A172 (cell line): ENCODE measurements at places on chromosomes 5 and 9. TPM values are rescaled to one million over a fixed set of nuclear protein-coding genes. Genes with fewer than 3 reads are reported as not detected.
A peak's percentile ranks its signal among the peaks of the same experiment; 100 is the strongest.

- DNase-seq, result no peak
Observed at GRCh38 chr5:170263906-170264305, 31.1 kb downstream of the C5orf58 start.

GRCh38 chr5:176790941-176791340 lies 19.4 kb upstream of the UNC5A start:
- no peak for DNase-seq

DNA sequence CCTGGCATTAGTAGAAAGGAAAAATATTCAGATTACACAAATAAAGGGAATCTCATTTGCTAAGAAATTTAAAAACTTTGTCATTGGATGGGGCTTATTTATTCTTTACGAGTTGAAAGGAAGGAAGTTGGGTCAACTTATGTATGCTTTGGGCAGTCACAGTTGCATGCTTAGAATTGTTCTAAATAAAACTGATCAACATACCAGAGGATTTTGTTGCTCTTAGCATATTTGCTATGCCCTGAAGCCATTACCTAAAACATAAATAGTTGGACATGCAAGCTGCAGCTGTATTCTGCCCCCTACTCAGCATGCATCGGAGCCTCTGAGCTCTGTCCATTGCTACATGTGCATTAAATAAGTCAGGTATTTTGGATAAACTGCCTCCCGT lies 172.7 kb upstream of the MEF2C start:
- DNase-seq, result no peak

GRCh38 chr9:137044502-137045177 lies 1.3 kb downstream of the NPDC1 start:
- DNase-seq, result peak; percentile 66

DNA sequence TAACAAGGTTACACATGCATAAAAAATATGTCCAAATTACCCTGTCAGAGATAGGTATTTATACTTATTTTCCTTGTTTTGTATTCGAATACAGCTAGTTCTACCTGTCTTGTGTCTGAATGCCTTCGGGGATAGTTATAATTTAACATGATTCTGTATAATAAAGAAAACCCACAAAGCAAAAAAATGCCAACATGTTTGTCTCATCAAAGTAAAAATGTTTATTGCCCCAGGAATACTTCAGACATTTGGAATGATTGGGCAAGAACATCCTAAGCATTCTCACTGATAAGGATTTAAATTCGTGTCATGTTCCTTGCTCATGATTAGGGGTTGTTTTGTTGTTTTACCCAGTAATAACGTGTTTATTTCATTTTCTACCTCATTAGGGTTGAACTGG lies 74.5 kb downstream of the DOCK8 start:
- DNase-seq, result no peak

GRCh38 chr9:38413283-38413682 lies 11.0 kb downstream of the IGFBPL1 start:
- DNase-seq, result no peak

DNA sequence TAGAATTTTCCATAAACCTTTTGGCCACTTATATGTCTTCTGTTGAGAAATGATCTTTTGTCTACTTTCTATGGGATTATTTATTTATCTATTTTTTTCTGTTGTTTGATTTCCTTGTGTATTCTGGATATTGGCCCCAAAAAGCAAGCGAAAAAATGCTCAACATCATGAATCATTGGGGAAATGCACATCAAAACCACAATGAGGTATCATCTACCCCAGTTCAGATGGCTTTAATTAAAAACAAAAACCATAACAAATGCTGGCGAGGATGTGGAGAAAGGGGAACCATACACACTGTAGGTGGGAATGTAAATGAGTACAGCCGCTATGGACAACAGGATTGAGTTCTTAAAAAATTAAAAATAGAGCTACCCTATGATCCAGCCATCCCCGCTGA lies 125.0 kb upstream of the LPCAT1 start:
- no peak for DNase-seq

DNA sequence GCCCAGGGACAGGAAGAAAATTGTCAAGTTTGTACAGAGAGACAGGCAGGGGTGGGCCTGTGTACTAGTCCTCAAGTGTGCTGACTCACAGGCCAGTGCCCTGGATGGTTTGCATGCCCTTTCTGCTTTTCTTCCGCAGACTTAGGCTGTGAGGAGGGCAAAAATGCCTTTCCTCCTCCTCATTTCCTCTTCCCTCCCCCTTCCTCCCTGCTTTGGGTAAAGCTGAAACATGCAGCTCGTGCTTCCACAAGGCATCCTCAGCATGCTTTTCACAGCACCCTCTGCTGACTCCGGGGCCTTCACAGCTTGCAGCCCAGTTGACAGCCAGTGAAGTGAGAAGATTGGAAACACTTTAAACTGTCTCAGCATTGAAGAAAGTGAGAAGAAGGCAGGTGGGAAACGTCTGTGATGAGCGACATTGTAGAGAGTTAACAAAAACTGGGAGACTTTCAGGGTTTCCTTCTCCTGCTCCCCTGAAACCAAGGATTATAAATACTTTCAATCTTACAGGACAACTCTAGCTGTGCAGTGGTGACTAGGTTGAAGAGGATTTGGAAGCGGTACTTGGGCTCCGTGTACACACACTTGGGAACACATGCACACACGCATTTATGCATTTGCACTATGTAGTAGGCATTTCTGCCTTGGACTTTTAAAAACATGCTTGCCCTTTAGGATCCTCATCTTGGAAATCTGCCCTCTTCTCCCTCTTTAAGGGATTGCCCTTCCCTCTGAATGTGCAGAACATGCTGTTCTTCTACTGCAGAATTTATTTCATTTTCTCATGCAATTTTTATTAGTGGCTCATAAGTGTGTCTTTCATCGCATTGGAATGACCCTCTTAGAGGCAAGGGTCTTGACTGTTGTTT lies 138.8 kb downstream of the GRIA1 start:
- DNase-seq, result peak; percentile 99

- no peak for DNase-seq
Observed at GRCh38 chr5:32690153-32690552, 21.0 kb upstream of the NPR3 start.

DNA sequence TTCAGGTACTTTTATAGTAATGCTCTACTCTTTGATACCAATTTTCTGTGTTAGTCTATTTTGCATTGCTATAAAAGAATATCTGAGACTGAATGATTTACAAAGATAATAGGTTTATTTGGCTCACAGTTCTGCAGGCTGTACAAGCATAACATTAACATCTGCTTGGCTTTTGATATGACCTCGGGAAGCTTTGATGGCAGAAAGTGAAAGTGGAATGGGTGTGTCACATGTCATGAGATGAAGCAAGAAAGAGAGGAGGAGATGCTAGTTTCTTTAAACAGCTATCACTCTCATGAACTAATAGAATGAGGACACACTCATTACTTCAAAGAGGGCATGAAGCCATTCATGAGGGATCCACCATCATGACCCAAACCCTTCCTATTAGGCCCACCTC lies 270.9 kb upstream of the IL12B start:
- no peak for DNase-seq

GRCh38 chr9:12972608-12973589 lies 198.1 kb downstream of the LURAP1L start:
- no peak for DNase-seq

DNA sequence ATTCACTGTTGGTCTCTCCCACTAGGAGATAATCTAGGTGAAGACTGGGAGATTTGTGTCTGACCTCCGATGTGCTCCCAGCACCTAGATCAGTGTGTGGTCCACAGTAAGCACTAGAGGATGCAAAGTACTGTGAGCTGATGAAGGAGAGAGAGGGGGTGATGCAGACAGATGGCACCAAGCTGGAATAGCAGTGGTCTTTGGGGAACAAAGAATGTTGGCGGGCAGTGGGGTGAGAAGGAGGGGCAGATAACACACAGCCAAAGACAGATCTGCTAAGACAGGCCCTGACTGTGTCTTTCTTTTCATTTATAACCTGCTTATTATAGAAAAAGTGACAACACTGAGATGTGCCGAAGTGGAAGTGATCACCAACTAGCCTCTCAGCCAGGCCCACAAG lies 37.5 kb downstream of the ERGIC1 start:
- no peak for DNase-seq

GRCh38 chr5:65061974-65062353 lies 293.2 kb downstream of the CWC27 start:
- DNase-seq, result no peak

ODF2 gene
- total RNA-seq, result 44.7 and 55.7 TPM in 2 replicates

PCDHAC2 gene
- total RNA-seq, result 3.2 and 5.1 TPM in 2 replicates

HTR1A gene
- total RNA-seq, result not detected in 2 replicates

UBLCP1 gene
- 51.5 and 59.8 TPM in 2 replicates for total RNA-seq

FAM120A gene
- 57.1 and 65.1 TPM in 2 replicates for total RNA-seq

DNAH5 gene
- total RNA-seq, result 2.1 and 2.2 TPM in 2 replicates

SLC4A9 gene
- total RNA-seq, result not detected in 2 replicates

SLC1A1 gene
- 1.7 TPM in 2 replicates for total RNA-seq

SLCO6A1 gene
- not detected in 2 replicates for total RNA-seq

GRHPR gene
- 127 and 165 TPM in 2 replicates for total RNA-seq

SPINK7 gene
- total RNA-seq, result not detected in 2 replicates

IRX2 gene
- total RNA-seq, result not detected in 2 replicates

PTPN3 gene
- total RNA-seq, result 7.8 and 10.3 TPM in 2 replicates
